ENCODE measurements at places on chromosomes 1 and 21.

- DNase-seq: no peak
Observed at GRCh38 chr1:167679714-167680113, 42.1 kb upstream of the MPZL1 start.

- no peak for DNase-seq
Observed at GRCh38 chr21:39106881-39107462, 76.3 kb downstream of the PSMG1 start.

- DNase-seq: no peak
Observed at GRCh38 chr1:225146478-225146877, 217.0 kb downstream of the DNAH14 start.

- DNase-seq: no peak
Observed at GRCh38 chr1:217369271-217369981, 261.5 kb downstream of the GPATCH2 start.

DNA sequence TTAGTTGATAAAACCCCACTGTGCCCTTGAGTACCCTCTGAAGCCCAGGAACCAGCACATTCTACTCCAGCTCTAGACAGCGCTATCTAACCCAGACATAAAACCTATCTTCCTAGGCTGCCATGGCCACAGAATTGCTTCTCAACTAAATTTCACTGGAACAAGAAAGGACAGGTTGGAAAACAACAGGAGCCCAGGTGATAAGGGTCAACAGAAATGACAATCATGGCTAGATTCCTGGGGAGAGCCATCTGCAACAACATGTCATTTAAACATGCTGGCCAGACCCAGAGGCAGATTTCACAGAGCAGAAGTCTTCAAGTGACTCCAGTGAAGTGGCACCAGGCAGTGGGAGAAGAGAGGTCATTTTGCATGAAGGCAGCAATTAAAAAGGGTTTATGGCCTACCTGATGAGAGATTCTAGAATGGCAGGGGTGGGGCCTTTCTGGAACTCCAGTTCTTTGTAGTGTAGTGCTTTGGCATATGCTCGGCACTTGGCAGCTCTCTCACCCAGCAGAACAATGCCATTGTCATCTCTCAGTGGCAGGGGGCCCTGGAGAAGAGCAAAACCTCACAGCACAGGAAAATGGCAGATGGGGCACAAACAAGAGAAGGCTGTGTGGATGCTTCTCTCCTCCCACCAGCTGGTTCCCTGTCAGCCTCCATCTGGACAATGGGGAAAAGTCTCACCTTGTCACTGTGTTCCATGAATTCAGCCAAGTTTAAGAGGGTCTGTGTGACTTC, 9.9 kb downstream of the ANGPTL7 start:
- no peak for DNase-seq

- no peak for DNase-seq
Observed at GRCh38 chr1:116916533-116917445, 7.1 kb downstream of the PTGFRN start.

GRCh38 chr1:27403931-27404330, 11.5 kb downstream of the GPR3 start:
- no peak for DNase-seq

GRCh38 chr21:41361786-41362604, at the start of gene MX2:
MX2 (plus strand) TSS chr21:41362027; CDS start chr21:41376907, 14,880 bp downstream.
- peak; percentile 37 for DNase-seq

DNA sequence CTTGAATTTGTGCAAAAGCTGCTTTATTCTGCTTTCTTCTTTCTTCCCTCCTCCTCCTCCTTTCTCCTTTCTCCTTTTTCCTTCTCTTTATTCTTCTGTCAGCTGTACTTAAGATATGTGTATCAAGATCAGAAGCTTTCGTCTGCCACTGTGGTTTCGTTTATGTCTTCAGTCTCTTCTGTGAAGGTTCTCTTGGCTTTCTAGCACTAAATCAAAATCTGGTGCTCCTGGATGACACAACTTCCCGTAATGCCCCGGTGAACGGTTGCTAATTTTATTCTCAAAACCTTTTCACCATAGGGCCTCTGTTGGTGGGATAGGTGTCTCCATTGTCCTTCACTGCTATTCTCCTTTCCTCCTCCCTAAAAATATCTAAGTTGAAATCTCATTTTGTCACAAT, 5.0 kb downstream of the ATF6 start:
- no peak for DNase-seq

DNA sequence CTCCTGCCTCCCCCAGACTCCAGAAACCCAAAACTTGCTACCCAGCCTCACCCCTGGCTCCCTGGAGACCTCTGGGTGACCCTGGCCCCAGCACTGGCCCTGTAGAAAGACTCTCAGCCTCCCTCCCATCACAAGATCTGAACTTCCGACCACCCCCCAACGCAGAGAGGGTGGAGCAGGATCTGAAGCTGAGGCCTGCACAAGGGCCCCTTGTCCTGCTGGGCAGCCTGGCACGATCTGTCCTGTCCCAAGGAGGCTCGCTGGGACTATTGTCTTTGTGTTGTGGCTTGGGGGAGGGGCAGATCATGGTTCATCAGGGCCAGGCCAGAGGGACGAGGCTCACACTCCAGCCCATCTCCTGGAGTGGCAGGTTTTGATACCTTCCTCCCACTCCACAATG, 20.0 kb downstream of the PHLDA3 start:
- DNase-seq: no peak

- DNase-seq: no peak
Observed at GRCh38 chr1:39960431-39960958, 5.5 kb downstream of the MFSD2A start.

GRCh38 chr1:3954170-3955169, 54.4 kb upstream of the C1orf174 start:
- DNase-seq: no peak

- DNase-seq: no peak
Observed at GRCh38 chr21:43985690-43986251, 26.3 kb upstream of the TRAPPC10 start.

DNA sequence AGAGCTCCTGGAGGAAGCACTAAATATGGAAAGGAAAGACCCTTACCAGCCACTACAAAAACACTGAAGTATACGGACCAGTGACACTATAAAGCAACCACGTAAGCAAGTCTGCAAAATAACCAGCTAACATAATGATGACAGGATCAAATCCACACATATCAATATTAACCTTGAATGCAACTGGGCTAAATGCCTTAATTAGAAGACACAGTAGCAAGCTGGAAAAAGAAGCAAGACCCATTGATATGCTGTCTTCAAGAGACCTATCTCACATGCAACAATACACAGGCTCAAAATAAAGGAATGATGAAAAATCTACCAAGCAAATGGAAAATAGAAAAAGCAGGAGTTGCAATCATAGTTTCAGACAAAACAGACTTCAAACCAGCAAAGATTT, 31.0 kb downstream of the C1orf185 start:
- DNase-seq: no peak

- DNase-seq: no peak
Observed at GRCh38 chr1:29458737-29459619, 222.7 kb downstream of the PTPRU start.

- DNase-seq: no peak
Observed at GRCh38 chr1:205481218-205481617, 23.3 kb upstream of the CDK18 start.

- DNase-seq: no peak
Observed at GRCh38 chr1:70486676-70487458, 75.8 kb downstream of the CTH start.

DNA sequence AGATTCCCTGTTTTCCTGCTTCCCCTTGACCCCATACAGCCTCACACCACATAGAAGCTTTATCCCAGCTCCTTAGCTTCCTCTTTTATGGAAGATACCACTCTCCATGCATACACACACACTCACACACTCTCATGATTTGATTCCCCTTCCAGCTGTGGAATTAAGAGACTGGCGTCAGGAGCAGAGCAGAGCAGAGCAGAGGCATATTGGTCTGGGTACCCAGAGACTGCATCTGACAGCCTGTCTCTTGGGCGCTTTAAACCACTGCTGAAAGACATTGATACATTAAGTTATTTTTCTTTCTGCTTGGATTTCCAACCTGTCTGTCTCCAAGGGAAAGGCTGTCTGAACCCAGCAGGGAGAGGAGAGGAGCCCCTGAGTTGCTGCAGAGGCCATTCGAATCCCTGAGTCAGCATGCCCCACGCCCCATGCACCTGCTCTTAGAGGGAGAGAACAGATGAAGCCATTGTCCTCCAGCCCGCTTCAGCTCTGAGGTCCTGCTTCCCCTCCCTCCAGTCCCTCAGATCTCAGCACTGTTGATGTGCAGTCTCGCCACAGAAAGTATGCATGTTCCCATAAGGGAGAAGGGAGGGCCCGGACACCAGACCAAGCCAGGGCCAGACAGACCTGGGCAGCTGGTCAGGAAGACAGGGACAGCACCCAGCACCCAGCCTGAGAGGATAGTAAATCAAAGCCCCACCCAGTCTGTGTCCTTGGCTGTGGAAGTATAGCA, 66.7 kb upstream of the GJB5 start:
- no peak for DNase-seq

- DNase-seq: no peak
Observed at GRCh38 chr1:79530055-79530454, 523.5 kb upstream of the ADGRL4 start.

DNA sequence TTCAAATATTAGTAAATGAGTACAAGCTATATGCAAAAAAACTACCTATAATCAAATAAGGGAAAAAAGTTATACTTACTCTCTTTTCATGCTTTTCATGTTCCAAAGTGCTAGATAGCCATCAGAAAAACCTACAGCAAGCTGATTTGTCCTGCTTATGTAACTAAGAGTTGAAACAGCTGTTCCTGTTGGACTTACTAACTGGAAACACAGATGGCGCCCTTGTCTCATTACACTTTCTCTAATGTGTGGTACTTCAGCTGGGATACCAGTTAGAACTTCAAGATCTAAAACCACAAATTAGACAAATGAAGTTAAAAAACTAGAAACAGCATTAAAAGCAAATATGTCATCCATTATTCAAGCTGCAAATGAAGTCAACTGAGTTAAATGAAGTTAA, 24.3 kb downstream of the AHCTF1 start:
- no peak for DNase-seq

- DNase-seq: no peak
Observed at GRCh38 chr1:243917177-243917862, 67.3 kb upstream of the AKT3 start.

DNA sequence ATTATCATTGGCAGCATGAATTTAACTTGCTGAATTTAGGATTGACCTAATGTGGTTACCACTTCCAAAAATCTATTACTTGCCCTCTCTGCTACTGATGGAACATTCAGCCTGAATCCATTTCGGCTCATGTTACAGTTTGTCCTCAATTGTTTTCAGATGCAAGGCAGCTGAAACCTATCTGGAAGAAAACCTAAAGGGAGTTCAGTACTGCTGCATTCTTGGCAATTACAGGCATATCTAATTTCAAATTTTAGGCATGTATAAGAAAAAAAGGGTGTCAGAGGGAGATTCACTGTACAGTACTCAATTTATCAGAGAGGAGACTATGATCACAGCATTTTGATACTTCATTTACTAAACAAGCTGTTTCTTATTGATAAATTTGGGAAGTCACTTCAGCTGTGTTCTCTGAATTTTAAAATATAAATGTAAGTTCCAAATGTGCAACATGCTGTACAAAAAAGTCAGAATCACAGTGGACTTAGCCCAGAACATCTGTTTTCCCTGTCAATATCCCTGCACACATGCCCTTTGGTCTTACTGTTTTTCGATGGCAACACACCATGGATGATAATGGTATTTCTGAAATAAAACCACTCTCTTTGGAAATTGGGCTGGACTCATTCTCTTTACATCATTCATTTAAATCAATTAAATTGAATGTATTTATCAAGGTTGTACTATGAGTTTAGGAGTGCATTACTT, 651.6 kb upstream of the ADGRL4 start:
- no peak for DNase-seq

GRCh38 chr1:112304126-112304525, 91.9 kb upstream of the CTTNBP2NL start:
- no peak for DNase-seq

DNA sequence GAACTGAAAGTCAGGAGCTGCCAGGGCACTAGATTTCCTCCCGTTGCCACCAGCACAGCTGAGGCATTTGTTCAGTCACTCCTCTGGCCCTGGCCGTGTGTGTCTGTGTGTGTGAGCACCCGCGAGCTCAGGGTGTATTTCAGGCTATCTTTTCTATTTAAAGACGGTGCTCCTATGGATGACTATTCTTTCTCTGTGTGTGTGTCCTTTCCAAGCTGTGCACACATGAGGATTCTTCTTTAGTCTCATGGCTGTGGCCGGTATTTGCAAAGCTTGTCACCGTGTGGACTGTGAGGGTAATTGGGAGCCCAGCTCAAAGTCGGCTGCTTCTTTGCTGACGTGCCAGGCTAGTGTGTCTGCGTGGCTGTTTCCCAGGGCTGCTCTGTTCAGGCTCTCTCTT, 3.0 kb upstream of the KCND3 start:
- no peak for DNase-seq

- no peak for DNase-seq
Observed at GRCh38 chr1:36203554-36204346, 20.5 kb upstream of the THRAP3 start.

DNA sequence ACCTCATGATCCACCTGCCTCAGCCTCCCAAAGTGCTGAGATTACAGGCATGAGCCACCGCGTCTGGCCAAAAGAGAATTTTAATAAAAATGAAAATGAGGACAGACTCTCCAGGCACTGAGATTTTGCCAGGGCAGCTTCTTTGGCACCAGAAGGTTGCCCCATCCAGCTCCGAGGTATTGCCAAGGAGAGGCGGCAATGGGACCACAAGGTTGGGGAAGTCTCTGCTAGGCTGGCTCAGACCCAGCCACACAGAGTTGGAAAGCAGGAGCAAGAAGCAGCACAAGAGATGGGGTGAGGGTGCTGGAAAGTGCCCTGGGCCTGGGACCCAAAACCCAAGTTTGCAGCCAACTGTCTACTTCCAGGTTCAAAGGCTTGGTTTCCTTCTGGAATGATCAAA, 200.9 kb downstream of the HHIPL2 start:
- no peak for DNase-seq

DNA sequence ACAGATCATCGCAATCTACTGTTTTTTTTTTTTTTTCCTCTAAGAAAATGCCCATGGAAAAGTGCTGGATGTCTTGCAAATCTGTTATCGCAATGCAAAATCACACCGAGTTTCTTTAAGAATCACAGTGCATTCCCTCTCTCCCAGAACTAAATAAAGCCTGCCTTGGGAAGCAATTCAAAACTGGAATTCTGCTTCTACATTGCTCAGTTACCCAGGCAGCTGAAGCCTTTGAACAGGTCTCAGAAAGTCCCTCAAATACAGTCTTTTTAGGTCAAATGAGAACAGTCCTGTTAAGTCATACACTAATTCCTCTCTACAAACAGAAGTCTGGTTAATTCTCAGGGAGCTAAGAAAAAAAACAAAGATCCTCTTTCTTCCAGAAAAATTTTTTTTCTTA, 46.3 kb downstream of the SLC30A10 start:
- DNase-seq: no peak

- DNase-seq: no peak
Observed at GRCh38 chr1:56948403-56949023, 17.3 kb downstream of the C8B start.

GRCh38 chr1:245118806-245119205, 36.0 kb upstream of the KIF26B start:
- DNase-seq: no peak

GRCh38 chr1:226510453-226510852, 38.1 kb upstream of the STUM start:
- DNase-seq: no peak
